ENCODE measurements at places on chromosomes 12 and 14. TPM values are rescaled to one million over a fixed set of nuclear protein-coding genes. Genes with fewer than 3 reads are reported as not detected.
A peak's percentile ranks its signal among the peaks of the same experiment; 100 is the strongest.

GRCh38 chr12:52160200-52160599, 31.6 kb downstream of the KRT80 start:
- DNase-seq, result no peak

DNA sequence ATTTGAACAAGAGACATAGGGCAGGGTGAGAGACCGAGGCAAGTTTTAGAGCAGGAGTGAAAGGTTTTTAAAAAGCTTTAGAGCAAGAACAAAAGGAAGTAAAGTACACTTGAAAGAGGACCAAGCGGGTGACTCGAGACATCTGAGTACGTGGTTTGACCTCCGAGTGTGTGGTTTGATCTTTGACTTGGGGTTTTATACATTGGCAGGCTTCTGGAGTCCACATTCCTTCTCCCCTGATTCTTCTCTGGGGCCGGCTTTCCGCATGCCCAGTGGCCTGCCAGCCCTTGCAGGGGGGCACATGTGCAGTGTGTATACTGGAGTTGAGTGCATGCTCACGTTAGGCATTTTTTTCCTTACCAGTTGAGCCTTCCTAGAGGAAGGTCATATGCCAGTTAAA, 96.3 kb downstream of the SLC15A4 start:
- no peak for DNase-seq

- DNase-seq, result no peak
Measured at GRCh38 chr12:32605326-32606095, 73.6 kb upstream of the DNM1L start.

GRCh38 chr12:20624718-20625117, 70.4 kb upstream of the SLCO1C1 start:
- no peak for DNase-seq

- DNase-seq, result peak; percentile 17
Measured at GRCh38 chr12:75623631-75624154, 112.3 kb upstream of the KRR1 start.

SIX1 gene
- total RNA-seq, result 0.16 TPM

DNA sequence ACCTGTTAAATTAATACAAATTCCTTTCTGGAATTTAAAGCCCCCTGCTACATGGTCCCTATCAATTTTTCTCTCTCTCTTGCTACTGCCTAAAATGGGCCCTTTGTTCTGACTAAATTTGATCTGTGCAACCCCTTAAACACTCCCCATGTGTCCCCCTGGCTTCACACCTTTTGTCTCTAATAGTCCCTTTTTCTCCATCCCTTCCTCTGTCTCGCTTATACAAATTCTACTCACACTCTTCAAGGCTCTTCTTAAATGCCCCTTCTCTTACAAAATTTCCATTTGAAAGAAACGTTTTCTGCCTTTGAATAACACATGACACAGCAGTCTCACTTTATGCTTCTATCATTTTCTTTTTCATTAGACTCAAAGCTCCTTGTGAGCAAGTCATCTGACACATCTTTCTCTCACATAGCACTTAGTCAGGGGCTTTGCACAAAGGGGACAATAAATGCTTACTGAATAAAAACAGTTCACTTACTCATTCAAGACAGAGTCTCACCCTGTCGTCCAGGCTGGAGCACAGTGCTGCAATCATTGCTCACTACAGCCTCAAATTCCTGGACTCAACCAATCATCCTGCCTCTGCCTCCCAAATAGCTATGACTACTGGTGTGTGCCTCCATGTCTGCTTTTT, 41.5 kb upstream of the NR2C1 start:
- DNase-seq, result no peak

All from kidney (tissue), 22 donors.